ENCODE measurements at places on chromosomes 6 and 20.

DNA sequence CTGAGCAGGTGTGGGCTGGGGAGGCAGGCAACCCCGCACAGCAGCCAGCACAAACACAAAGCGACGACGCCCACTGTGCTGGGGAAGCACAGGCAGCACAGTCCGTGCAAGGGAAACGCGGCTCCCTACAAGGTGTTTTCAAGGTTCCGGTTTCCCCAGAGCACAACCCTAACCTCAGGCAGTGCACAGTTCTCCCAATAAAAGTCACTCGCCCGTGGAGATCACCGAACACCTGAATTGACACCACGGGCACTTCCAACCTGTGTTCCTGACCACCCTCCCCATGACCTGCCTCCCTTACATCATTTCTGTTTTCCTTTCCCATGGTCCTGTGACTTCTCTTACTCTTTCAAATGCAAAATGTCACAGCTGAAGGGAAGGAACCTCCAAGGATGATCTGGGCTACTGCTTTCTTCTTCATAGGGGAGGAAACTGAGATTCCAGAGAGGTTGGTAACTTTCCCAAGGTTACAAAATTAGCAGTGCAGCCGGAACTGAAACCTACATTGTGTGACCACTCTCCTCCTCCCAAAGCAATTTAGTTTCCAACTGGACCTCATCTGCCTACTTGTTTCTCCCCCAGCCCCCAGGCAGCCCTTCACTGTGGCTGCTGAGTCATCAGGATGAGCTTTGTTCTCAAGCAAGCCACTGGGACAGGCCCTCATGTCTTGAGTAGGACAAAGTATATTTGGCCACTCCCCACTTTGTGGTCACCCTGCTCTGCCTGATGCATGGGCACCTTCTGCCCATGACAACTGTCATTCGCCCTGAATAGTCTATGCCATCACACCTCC is 125.3 kb downstream of the ATXN1 start:
- DNase-seq = no peak

GRCh38 chr20:52754366-52754765 is 217.8 kb upstream of the TSHZ2 start:
- no peak for DNase-seq

DNA sequence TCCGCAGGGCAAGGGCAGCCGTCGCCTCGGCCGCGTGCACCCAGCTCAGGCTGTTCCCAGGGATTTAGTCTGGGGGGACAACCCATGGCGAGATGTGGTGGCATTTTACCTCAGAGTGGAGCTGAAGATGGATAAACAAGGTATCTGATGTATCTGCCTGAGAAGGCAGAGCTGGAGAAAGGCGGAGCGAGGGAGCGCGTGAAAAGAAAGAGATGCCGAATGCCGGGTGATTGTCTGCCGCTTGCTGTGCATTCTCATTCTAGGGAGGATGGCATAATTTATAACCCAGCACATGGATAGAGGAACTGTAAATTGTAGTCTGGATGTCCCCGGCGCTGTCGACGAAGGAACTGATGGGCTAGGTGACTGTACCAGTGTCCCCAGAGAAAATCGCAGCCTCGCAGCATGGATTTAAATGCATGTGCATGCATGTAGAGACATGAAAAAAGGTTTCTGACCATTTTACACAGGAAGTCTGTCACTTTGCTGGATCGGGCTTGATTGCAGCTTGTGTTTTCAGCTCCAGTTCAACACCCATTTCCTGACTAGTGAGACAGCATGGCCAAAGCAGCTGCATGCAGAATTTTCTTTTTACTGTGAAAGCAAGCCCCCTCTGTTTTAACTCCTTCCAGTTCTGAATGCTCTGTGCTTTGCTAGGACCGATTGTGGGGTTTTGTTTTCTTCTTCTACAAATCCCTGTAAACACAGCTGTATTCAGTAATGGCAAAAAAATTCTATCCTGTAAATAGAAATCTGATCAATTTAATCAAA is 149.7 kb downstream of the PRL start:
- no peak for DNase-seq

DNA sequence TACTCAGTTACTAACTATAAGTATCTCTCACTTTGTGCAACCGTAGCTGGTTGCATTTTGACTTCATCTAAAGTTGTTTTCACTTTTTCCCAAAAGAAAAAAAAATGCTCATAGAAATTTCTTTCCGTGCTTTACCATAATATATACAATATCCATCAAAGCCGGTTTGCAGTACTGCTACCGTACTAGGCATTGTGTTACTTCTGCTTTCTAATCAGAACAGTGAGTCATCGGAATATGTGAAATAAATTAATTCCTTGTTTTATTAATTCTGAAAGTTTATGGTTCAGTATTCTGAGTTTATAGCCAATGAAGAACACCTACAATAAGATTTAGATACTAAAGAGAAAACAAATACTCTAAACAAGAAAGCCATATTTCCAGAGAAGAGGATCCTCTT is 72.5 kb downstream of the TNFRSF21 start:
- no peak for DNase-seq

DNA sequence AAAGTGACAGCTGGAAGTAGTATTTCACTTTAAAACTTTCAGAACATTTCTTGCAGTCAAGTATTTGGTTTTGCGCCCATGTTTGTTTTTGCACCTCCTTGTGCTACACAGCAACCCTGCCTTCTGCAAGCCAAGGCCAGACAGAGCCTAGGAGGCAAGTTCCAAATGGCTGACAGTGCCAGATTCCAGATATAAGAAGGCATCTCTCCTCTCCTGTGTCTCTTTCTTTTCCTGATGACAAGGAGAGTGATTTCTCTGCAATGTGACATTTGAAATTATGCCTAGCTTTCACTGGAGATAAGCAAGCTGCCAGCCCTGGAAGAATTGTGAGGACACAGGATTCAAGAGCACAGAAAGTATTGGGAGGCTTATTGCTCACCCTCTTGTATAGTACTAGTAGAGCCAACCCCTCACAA is 149.1 kb upstream of the TENT5A start:
- DNase-seq = no peak

GRCh38 chr20:7770578-7770977 is 169.7 kb downstream of the HAO1 start:
- DNase-seq = no peak

GRCh38 chr6:14316651-14317386 is 199.2 kb downstream of the CD83 start:
- DNase-seq = no peak

DNA sequence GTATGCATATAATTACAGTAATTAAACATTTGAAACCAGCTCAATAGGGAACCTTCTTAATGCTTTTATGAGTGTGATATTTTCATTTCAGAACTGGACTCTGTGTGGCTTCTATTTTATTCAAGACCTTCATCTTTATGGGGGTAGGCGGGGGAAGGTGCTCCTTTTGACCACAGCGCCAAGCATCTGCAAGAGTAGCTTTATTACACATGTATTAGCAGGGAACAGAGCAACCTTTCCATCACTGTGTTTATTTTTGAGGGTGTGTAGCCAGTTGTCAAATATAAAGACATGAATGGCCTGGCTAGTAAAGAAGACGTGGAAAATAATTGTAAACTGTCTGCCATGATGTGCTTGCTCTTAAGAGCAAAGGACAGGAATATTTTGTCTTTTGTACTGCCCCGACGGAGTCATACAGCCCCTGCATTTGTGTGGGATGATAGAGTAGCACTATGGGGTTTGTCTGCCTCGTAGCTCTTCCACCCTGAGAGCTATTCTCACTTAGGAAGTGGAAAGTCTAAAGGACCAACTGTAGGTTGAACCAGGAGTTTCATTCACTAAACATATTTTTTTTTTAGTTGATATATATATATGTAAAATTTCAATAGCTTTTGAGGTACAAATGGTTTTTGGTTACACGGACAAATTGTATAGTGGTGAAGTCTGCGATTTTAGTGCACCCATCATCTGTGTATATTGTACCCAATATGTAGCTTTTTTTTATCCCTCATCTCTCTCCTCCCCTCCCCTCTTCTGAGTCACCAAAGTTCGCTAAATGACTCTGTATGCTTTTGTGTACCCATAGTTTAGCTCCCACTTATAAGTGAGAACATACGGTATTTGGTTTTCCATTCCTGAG is 91.2 kb downstream of the CARMIL1 start:
- no peak for DNase-seq

DNA sequence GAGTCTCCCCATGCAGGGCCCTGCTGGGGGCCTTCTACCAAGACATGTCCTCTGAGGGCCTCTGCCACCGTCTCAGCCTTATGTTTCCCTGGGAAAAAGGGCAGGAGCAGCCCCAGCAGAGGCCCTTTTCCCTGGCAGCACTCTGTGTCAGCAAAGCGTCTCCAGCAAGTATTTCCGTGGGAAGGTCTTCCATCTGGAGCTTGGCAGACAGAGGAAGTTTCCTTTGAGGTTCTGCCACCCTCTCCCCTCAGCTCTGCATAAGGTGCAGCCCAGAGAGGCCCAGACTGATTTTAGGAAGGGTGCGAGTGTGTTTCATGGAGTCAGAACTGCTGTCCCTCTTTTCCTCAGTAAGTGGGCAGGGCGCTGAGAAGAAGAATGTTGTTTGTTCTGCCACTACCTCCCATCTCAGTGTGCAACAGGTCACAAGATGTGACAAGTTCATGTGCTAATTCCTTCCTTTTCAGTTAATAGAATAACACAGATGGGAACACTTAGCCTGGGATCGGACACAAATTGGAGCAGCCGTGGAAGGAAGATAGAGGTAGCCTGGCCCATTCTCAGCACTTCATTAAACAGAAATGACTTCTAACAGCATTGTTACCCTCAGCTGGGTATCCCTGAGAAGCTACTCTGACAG is 784.4 kb downstream of the MAFB start:
- DNase-seq = no peak

DNA sequence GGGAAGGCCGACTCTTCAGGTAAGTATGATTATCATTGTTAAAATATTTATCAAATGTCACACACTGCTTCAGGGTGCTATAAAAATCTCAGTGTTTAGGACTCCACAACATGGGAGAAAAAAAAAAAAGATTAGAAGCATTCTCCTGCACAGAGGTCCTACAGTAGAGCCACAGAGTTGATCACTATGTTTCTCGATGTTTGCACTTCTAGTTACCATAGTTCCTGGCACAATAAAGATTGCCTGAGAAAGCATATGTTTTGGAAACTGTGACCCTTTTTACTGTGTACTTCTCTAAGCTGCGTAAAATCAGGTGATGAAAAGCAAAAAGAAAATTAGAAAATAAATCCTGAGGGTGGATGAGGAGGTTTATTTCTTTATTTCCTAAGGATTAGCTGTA is 269.9 kb upstream of the SYNCRIP start:
- DNase-seq = no peak

- DNase-seq = no peak
Observed at GRCh38 chr20:48380661-48381060, 447.1 kb downstream of the PREX1 start.

GRCh38 chr20:1537731-1538058 is 19.8 kb downstream of the SIRPD start:
- no peak for DNase-seq

GRCh38 chr20:36235892-36236785 is at the start of gene AAR2:
Gene AAR2 (plus strand): TSS chr20:36236478. CDS start chr20:36239869, 3,391 bp downstream.
- peak; percentile 77 for DNase-seq

DNA sequence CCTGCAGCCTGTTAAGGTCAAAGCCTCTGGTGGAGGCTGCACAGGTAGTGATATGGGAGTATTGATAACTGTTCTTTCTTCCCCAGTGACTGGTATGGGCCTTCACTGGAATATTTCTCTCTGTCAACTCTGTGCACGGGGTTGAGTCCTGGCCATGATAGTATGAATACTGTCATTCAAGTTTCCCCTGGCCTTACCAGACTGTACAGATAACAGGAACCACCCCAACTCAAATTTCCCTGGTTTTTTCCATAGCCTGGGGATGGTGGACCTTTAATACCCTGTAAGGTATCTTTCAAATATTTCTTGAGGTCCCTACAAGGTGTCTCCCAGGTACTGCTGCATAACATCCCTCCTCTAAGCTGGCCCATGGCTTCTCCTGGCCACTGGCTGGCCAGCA is 51.4 kb upstream of the TNFAIP3 start:
- no peak for DNase-seq

DNA sequence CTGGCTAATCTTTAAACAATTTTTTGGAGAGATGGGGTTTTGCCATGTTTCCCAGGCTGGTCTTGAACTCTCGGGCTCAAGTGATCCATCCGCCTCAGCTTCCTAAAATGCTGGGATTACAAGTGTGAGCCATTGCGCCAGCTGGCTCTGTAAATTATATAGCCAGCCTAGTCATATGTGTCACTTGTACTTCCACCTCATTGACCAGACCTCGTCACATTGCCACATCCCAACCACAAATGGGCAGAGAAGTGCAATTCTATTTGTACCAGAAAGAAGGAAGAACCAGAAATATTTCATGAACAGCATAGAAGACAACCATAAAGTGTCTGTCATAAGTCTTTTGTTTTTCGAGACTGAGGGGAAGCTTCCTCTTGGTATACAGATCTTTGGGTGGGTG is 304.9 kb upstream of the RNF24 start:
- no peak for DNase-seq

GRCh38 chr20:58826271-58826670 is 24.4 kb downstream of the GNAS-AS1 start:
- DNase-seq = no peak

DNA sequence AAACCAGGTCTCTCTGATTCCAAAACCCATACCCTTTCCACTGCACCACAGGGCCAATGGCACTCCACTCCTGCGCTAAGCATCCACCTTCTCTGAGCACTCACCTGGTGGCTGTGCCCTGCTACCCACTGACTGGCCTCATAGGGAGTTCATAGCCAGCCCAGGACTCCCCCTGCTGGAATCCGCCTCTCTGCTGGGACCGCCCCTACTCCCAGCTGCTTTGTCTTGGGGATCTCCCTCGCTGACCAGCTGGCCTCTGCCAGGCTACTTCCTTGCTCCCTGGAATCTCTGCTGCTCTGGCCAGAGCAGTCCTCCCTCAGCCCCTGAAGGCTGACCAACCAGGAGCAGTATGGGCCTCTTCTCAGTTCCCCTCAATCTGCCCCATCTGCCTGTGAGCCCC is 129.7 kb downstream of the FAXC start:
- no peak for DNase-seq

DNA sequence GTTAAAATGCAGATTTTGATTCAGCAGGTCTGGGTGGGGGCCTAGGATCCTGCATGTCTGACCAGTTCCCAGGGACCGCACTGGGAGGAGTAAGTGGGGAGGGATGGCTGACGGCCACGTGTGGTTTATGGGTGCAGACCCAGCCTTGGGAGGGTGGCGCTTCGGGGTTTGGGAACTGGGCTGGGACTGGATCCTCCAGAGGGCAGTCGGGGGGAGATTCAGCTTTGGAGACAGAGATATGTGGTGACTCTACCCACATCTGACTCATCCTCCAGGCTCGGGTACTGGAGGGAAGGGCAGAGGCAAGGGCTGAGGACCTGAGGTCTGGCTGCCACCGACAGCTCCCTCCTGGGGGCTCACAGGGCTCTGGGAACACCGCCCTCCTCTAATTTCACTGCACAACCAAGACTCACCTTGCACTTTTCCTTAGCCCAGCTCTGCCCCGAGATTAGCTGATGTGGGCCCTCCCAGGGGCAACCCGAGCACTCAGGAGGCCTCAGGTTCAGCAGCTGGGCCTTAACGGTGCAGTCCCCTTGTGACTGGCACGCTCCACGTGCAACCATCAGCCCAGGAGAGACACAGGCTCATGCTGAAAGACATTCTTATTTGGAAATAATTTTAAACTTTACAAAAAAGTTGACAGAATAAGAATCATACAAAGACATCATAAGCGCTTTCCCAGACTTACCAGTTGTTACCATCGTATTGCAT is 172.8 kb upstream of the PMEPA1 start:
- DNase-seq = no peak

- DNase-seq = no peak
Observed at GRCh38 chr6:170206317-170206621, 84.6 kb downstream of the DLL1 start.
